ENCODE measurements at places on chromosomes 1 and 21.

GRCh38 chr1:20037877-20038276 is 32.1 kb upstream of the PLA2G5 start:
- H3K27ac ChIP-seq = no peak overlapping the region
- no peak overlapping the region for H3K4me3 ChIP-seq
- H3K27me3 ChIP-seq = no peaks in the 10 kb centered on the region
- H3K36me3 ChIP-seq = no peaks in the 10 kb centered on the region
- peaks cover 15% of the 10 kb centered on the region for H3K4me1 ChIP-seq
- DNase-seq = no peak

DNA sequence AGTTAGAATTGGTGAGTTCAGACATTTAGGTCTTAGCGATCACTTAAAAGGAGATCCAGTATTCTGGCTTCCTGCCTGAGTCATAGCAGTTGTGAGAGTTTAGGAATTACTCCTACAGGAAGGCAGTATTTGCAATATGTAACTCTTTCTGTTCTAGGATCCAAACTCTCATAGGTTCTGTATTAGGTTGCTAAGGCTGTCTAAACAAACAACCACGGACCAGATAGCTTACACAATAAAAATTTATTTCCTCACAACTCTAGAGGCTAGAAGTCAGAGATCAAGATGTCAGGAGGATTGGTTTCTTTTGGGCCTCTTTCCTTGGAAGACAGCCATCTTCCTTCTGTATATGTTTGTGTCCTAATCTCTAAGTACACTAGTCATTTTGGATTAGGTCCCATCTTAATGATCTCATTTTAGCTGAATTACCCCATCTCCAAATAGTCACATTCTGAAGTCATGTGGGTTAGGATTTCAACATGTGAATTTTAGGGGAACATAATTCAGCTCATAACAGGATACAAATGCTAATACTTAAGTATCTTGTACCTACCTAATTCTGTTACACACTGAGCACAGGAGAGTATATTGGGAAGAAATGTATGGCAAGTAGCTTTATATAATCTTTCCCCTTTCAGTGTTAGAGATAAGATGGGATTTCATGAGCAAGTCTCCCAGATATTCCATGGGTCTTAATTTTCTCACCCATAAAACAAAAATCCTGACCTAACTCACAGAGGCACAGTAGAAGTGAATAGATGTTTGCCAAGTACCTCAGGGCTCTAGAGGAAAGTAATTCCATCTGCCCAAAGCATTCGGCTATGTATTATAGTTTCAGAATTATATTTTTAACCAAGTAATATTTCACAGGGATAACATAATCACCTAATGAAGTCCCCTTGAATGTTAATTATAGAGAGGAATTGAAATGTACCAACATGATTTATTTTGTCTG is 144.4 kb downstream of the PTBP2 start:
- H3K4me1 ChIP-seq = no peaks in the 10 kb centered on the region
- H3K4me3 ChIP-seq = no peak overlapping the region
- no peak for DNase-seq

DNA sequence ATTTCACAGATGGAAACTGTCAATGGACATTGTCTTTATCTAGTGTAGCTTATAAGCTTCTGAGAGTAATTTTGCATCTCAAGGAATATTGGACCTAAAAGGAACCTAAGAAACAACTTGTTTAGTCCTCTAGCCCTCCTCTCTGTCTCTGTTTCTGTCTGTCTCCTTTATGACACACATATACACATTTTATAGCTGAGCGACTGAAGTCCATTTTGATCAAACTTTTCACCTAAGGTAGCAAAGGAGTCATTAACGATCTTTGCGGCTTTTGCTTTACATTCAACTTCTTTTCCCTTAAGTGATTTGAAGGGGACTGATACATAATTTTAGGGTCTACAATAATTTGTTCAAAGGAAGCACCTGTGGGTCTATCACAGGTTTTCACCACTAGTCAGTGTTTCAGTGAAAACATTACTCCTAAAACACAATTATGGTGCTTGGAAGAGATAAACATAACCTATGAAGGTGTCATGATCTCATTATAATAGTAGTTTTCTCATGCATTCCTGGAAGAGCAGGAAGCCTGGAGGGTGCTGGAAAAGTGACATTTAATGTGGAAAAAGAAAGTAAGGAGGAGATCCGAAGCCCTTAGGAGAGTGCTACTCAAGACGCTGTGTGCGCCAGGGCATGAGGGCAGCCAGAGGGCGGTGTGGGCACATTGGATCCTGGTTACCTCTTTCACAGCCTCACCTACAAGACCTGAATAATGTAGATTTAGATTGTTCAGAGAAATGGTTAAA is 248.6 kb downstream of the DNM3 start:
- no peaks in the 10 kb centered on the region for H3K27me3 ChIP-seq
- H3K36me3 ChIP-seq = no peaks in the 10 kb centered on the region
- DNase-seq = peak; percentile 75
- H3K27ac ChIP-seq = no peak overlapping the region
- H3K4me1 ChIP-seq = no peaks in the 10 kb centered on the region

- no peak overlapping the region for H3K4me3 ChIP-seq
- DNase-seq = no peak
- no peak overlapping the region for H3K27ac ChIP-seq
- no peaks in the 10 kb centered on the region for H3K27me3 ChIP-seq
Measured at GRCh38 chr1:215845234-215845891, 278.3 kb downstream of the KCTD3 start.

GRCh38 chr1:207959141-207959825 is 48.4 kb upstream of the CD34 start:
- H3K27ac ChIP-seq = peak overlapping the region; percentile 77
- H3K4me1 ChIP-seq = peaks cover 39% of the 10 kb centered on the region
- no peaks in the 10 kb centered on the region for H3K36me3 ChIP-seq
- no peaks in the 10 kb centered on the region for H3K27me3 ChIP-seq

DNA sequence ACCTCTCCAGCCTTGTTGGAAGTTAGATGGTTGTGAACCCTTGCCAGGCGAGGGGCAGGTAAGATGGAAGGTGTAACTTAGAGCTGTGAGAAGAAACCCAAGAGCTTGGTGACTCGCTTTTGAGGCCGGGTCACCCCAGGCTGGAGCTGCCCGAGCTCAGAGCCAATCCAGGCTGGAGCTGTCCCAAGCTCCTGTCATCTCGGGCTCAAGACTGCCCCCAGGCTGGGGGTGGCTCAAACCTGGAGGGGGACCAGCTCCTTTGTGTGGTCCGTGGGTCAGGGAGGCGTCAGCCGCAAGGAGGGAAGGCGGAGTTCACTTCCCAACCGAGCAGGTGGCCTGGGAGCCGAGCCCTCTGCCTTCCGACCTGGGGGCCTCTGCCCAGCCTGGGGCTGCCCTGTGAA is 2.0 kb downstream of the HUNK start:
- no peaks in the 10 kb centered on the region for H3K36me3 ChIP-seq
- peak overlapping the region; percentile 57 for H3K4me3 ChIP-seq
- DNase-seq = no peak

DNA sequence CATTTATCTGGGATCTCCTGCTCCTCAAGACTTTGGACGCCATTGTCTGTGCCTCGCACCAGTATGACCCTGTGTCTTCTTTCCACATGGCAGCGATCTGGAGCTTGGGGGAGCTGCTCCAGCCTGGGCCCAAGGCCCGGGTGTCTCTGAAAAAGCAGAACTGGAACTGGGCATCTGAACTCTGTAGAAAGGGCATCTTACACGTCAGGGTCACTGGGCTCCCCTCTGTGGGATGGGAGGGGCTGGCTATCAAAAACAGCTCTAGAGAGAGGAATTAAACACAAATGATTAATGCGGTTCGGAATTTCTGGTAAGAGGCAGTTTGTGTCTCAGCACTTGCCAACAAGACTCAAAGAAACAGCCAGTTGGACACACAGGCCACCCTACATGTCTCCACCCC is 16.1 kb downstream of the FCRL1 start:
- no peaks in the 10 kb centered on the region for H3K36me3 ChIP-seq
- H3K27ac ChIP-seq = no peak overlapping the region
- DNase-seq = no peak
- H3K4me3 ChIP-seq = no peak overlapping the region

DNA sequence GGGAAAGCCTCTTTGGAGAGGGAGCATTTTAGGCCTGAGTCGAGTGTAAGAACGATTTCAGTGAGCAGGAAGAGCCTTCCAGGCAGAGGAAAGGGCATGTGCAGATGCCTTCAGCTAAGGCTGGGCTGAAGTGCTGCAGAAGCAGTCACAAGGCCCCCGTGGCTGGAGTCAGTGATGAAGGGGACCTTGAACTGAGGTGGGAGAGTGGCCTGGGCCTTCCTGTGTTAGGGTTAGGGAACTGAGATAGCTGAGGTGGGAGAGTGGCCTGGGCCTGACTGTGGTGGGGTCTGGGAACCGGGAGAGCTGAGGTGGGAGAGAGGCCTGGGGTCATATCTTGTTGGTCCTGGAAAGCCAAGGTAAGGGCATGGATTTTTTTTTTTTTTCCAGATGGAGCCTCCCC is 50.9 kb upstream of the ETV3 start:
- H3K36me3 ChIP-seq = no peaks in the 10 kb centered on the region
- no peak for DNase-seq
- H3K27me3 ChIP-seq = no peaks in the 10 kb centered on the region
- H3K27ac ChIP-seq = no peak overlapping the region
- no peaks in the 10 kb centered on the region for H3K4me1 ChIP-seq
- no peak overlapping the region for H3K4me3 ChIP-seq

DNA sequence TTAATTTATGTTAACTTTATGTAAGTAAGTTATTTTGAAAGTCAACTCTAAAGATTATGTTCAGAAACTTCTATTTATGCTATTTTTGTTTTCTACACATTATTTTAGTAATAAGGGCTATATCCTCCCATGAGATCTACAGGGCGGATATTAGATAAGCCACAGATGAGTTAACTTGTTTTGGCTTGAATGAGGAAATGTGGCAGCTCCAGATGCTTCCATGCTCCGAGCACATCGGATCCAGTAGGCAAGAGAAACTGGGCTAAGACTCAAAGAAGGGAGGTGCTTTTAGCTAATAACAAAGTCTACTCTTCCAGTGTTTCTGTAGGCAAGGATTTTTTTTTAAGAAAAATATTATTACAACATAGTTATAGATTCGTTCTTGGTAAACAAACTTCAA is 20.0 kb upstream of the LAMC1 start:
- no peak for DNase-seq
- no peaks in the 10 kb centered on the region for H3K36me3 ChIP-seq
- no peak overlapping the region for H3K4me3 ChIP-seq
- H3K4me1 ChIP-seq = no peaks in the 10 kb centered on the region
- H3K27ac ChIP-seq = no peak overlapping the region
- no peaks in the 10 kb centered on the region for H3K27me3 ChIP-seq

- H3K36me3 ChIP-seq = no peaks in the 10 kb centered on the region
- no peaks in the 10 kb centered on the region for H3K4me1 ChIP-seq
- no peak for DNase-seq
- H3K27ac ChIP-seq = no peak overlapping the region
Measured at GRCh38 chr1:245317217-245317616, 162.4 kb downstream of the KIF26B start.

DNA sequence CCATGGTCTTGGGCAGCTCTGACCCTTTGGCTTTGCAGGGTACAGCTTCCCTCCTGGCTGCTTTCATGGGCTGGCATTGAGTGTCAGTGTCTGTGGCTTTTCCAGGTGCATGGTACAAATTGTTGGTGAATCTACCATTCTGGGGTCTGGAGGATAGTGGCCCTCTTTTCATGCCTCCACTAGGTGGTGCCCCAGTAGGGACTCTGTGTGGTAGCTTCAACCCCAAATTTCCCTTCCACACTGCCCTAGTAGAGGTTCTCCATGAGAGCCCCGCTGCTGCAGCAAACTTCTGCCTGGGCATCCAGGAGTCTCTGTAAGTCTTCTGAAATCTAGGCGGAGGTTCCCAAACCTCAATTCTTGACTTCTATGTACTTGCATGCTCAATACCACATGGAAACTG is 494.5 kb upstream of the LRRC7 start:
- no peak overlapping the region for H3K4me3 ChIP-seq
- DNase-seq = no peak

DNA sequence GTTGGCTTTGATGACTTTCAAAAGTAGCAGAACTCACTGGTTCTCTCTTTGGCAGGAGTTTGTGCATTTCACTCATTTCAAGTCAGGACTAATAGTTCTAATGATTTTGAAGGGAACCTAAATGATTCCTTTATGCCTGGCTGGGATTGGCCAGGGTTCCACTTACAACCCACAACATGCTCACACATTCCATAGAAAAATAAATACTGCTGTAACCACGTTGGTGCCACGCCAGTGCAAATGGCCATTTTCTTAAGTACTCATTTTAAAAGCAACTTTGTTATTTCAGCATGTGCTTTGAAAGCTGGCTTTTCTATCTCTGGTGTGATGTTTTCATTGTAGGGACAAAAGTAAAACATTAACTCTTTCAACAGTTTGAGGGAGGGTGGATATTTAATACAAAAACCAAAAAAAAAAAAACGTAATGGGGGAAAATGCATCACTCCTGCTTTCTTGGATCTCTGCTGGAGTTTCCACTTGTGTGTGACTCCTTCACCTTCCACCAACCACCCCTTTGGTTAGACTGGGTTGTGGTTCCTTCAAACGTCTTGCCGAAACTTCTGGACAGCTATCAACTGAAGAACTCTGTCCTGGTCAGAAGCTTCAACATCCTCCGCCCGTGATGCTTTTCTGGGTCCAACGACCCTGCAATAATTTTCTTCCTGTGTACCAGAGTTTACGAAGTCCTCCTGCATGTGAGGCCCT is 300.4 kb upstream of the RUNX1 start:
- no peak for DNase-seq
- no peaks in the 10 kb centered on the region for H3K36me3 ChIP-seq
- H3K4me3 ChIP-seq = no peak overlapping the region

DNA sequence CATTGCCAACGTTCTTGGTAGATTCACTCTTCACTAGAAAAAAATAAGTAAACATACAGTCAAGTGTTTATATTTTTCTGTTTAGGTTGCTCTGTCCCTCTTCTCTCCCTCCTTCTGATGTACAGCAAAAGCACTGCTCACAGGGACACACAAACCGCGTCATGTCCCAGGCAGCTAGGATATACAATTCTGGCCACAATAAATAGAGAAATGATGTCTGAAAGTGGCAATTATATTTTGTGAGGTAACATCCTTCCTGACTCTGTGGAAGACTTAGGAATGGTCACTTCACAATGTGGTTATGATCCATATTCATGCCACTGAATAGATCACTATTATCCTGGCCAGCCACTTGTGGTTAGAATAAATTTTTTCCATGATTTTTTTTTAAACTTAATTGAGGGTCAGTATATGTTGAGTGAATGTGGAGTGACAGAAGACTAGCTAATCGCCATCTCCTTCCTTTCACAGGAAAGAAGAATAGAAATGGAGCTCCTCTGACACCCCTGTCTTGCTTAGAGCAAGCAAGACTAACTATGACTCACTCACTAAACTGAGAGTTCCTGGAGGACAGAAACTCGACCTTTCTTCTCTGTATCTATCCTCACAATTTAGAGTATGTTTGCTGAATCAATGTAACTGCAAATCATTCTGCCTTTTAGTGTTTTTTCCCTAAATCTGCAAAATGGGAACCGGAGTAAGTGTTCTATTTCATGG is 54.0 kb downstream of the ZNHIT6 start:
- H3K36me3 ChIP-seq = no peaks in the 10 kb centered on the region
- H3K27ac ChIP-seq = no peak overlapping the region
- H3K4me1 ChIP-seq = no peaks in the 10 kb centered on the region
- no peaks in the 10 kb centered on the region for H3K27me3 ChIP-seq
- H3K4me3 ChIP-seq = no peak overlapping the region
- no peak for DNase-seq

All from testis (tissue), 5 donors.